ENCODE measurements at places on chromosomes 5 and 9.

DNA sequence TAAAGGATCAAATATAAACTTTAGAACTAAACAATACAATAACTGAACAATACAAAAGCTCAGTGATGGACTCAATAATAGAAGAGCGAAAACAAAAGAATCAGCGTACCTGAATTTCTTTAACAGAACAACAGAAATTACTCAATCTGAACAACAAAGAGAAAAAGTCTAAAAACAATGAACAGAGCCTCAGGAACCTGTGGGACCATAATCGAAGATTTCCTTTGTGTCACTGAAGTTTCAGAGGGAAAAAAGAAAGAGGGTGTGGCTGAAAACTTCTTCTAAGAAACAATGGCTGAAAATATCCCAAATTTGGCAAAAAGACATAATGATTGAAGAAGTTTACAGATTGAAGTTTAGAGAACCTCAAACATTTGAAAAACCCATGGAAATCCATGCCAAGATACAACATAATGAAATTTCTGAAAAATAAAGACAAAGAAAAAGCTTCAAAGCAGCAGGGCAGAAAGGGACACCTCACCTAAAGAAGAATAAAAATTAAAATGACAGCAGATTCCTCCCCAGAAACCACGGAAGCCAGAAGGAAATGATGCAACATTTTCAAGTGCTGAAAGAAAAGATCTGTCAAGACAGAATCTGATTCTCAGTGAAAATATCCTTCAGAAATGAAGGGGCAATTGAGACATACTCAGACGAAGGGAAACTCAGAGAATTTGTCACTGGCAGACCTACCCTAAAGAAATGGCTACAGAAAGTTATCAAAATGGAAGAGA is 288.8 kb downstream of the ARL15 start:
- no peak for DNase-seq

- DNase-seq: peak; percentile 94
Measured at GRCh38 chr9:94030318-94031179, 53.7 kb upstream of the PTPDC1 start.

DNA sequence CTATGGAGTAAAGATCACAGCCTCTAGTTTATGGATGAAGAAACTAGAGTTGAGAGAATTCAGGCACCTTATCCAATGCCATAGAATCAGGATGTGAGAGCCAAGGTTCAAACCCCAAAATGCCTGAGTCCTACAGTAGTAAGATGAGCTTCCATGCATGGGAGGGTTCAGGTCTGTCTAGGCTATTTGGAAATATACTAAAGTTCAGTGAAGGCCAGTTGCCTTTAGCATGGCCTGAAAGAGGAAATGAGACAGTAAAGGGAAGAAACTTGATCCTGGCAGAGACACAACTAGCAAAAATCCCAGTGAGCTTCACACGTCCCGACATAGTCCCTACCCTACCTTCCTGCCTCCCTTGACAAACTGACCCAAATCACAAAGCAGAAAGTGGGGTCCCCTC is 317.0 kb downstream of the RASEF start:
- DNase-seq: no peak

DNA sequence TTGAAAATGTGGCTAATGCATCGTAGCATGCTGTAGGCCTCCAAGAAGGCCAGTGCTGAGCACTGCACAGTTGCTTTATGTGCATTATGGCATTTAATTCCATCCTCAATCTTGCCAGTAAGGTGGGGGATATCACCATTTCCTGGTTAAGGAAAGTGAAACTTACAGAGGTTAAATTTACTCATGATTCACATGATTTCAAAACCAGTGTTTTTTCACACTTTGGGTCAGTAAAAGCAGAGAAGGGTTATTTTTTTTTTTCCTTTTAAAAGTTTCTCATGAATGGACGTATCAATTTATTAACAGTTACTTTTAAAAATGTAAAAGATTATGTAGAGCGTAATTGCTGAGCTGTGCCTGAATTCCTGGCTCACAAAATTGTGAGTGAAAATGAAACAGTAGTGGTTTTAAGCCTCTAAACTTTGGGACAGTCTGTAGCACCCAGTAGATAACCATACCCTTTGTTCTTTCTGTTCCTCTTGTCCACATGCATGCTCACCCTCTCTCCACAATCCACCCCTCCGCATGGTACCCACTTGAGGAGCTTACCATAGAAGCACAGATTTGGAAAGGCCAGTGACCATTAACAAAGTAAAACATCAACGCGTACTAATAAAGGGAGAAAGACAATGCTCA is 21.2 kb downstream of the MAST4 start:
- DNase-seq: no peak

DNA sequence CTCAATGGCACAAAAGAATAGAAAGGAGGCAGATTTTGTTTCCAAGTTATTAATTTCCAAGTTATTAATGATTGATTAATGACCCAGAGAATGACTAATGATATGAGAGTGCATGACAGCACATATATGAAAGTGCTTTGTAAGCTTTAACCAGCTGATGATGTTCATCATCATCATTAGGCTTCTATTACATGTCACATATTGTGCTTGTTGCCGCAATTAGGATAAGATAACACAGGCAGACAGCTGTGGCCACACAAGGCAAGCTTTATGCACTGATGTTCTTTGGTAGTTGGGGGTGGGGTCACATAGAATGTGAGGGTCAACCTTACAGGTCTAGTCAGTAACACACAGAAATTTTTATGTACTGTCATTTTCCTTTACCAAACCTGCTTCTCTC is 219.7 kb downstream of the TRPM3 start:
- DNase-seq: no peak

DNA sequence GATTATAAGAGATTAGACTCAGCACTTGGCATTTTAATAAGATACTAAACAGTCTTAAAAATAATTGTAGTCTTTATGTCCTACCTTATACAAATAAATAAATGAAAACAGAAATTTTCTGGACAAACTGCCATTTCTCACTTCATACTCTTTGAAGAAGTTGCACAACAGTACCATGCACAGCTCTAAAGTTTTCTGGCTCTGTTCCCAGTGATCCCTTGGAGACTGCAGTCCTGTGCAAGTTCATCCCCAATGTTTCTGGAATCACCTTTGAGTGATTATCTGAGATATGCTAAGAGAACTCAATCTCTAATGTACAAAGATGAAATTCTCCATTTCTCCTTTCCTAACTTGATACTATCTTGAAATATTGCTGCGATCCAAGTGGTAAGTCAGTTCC is 330.4 kb upstream of the EDIL3 start:
- no peak for DNase-seq

- DNase-seq: no peak
Measured at GRCh38 chr5:141420855-141421488, at the start of gene PCDHGA11. TSS of gene PCDHGA11 (plus strand) at chr5:141421051. CDS start at chr5:141421228, 177 bp downstream.

GRCh38 chr5:152546493-152546892 is 141.4 kb upstream of the NMUR2 start:
- DNase-seq: no peak

GRCh38 chr9:124346347-124347163 is 68.7 kb downstream of the PSMB7 start:
- DNase-seq: no peak

GRCh38 chr5:143428738-143429420 is 25.4 kb upstream of the NR3C1 start:
- DNase-seq: no peak

GRCh38 chr5:110525762-110526161 is 200.7 kb downstream of the TMEM232 start:
- DNase-seq: no peak

DNA sequence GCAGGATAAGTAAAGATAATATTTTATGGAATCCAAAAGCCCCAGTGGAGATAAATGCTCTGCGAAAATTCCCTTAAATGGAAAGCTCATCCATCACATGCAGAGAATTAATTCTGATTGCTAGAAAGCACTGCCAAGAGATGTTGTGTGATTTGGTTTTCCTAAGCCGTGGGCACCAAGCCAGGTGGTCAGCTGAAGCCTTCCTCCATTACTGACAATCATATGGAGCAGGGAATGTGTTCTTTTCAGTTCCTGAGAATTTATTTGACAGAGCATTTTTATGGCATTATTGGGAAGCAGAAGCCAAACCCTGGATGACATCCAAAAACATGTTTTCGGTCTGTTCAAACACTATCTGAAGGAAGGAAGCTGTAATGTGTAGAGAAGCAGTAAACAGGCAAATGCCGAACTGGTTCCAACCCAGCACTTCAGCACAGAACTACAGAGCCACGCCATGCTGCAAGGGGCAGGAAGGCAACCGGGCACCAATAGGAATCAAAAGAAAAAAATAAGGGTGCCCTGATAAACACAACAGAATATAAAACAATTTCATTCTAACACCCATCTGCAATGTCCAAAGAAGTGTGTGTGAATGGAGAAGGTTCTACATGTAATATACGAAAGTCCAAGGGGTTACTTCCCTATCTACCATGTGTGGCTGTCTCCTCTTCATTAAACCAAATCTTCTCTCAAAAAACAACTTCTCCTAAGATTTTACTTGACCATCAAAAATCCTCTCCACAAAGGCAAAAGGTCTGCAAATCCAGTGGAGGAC is 12.3 kb downstream of the ARSB start:
- peak; percentile 72 for DNase-seq

- DNase-seq: no peak
Measured at GRCh38 chr9:88950341-88951154, 40.7 kb upstream of the S1PR3 start.

- DNase-seq: no peak
Measured at GRCh38 chr9:116151966-116152381, 1.6 kb upstream of the PAPPA start.

DNA sequence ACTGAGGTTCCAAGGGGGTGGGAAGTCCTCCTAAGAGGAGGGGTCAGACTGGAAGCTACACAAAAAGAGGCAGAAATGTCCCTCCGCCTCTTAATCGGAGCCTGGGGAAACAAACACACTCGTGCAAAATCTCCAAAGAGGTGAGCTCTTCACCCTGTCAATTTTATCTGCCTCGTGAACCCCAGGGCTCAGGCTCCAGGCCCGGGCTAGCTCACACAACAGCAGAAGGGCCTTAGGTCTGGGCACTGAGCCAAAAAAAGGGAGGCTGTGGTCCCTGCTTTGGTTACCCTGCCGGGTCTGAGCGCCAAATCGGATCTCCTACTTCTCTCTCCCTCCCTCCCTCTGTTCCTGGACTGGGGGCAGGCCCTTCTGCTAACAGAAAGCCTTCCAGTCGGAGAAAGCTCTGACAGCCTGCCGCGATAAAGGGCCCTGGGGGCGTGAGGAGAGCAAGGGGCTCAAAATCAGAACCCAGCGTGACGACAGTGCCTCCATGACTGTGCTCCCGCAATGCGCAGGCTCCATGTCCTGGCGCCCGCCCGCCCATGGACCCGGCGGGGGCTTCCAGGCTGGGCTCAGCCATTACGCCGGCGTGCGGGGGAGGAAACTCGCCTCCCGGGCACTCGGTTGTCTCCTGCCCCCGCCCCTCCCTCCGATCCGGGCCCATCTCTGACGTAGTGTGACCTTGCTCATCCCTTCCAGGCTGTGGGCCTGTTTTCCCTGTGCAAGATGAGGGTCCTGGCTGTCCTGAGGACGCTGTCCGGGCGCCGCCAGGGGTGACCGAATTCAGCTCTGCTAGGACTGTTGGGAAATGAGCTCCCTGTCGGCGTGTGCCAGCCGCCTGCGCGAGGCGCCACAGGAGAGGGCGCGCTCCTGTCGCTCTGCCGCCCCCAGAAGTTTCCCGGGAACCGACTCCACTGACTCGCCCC is 865 bp upstream of the SLC22A4 start:
- DNase-seq: peak; percentile 86

DNA sequence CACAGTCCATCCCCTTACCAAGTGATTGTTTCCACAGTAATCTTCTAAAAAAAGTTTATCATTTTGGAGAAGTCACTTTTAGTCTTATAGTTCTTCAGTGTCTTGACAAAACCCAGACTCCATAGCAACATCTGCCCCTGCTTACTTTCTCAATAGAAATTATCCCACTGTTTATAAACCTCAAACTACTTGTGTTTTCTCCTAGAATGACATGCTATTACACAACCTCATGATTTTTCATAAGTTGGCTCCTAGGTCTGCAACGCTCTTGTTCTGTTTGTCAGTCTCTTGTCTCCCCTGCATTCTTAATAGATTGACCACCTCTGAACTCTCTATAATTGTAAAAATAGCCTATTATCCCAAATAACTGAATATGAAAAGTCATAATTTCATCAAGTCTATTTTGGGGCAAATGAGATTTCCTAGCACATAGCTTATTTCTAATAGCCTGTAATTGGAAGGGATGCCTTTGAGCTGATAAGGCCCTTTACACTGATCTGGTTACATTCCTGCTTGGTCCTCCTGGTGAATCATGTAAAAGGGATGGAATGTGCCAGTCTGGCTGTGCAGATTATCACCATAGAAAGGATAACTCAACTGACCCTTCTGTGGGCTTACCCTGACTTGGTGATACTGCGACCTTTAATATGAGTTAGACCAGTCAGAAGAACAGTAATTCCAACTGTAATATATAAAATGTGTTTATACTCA is 69.6 kb downstream of the CHSY3 start:
- no peak for DNase-seq

- DNase-seq: no peak
Measured at GRCh38 chr9:37927132-37927531, 23.2 kb upstream of the SLC25A51 start.

GRCh38 chr5:179137016-179137642 is 77.0 kb downstream of the ZNF354C start:
- no peak for DNase-seq

DNA sequence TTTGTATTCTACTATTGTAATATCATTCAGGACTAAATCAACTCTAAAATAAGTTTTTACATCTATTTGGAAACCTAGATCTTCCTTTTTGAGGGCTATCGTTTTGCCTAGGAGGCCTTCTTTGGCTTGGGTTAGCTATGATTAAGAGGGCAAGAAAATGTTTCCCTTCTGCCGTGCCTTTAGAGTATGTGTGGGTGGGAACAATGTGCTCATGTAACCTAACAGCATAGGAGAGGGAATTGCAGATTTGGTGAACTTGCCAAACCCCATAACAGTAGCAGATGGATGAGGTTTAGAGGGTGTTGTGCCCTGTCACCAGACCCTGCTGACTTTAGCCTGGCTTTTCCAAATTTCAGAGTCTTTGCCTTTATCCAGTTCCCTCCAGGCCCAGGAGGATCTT is 339.0 kb downstream of the ADGRV1 start:
- no peak for DNase-seq

GRCh38 chr9:83154821-83155220 is 91.9 kb upstream of the RASEF start:
- no peak for DNase-seq

DNA sequence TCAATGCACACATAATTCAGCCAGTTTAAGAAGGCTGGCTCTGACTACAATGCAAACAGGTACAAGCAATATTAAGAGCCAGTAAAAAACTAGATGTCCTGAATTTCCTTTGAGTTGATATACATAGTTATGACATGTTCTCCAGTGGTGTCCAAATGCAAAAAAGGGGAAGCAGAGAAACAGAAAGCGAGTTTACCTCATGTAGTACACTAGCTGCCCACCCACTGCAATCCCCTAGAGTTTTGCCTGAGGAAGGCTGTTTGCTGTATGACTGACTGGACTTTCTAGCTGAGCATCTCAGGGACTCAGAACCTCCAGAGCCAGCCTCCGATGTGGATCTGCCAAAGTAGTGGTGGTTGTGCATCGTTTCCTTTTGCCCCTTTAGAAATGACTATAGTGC is 44.8 kb upstream of the SLC1A3 start:
- DNase-seq: no peak
